NCI-H1417 treated with DMSO at 0.1 percent for 48 hours (cell line): ENCODE measurements at places on chromosomes 7 and 10.

DNA sequence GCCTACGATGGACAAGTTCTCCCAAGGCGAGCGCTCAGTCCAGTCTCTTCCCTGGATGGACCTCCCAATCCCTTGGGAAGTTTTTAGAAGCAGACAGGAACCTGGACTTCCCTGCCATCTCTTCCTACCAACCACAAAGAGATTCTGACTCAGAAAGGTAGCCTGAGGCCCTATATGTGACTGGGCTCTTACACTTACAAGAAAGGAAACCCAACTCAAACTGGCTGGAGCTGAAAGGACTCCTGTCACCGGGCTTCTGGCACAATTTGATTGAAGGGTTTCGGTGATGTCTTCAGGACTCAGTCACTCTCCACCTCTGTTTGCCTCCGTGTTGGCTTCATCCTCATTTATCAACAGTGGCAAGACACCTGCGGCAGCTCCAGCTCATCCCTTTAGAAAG is 3.7 kb upstream of the COL13A1 start:
- no peak for DNase-seq

DNA sequence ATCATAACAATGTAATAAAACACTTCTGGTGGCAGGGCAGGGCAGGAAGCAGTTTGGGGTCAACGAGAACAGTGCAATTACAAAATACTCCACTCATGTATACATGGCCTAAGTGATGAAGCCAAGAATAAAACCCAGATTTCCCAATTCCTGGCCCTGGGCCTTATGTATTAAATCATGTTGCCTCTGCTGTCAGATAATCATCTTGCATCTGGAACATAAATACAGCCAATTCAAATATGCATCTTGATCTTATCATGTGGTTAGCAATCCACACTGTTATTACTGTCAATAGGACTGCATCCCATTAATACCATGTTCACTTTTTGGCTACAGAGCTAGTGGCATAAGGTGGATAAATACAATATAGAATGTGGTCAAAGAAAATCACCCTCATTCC is 186.5 kb upstream of the SLC25A13 start:
- DNase-seq = no peak

DNA sequence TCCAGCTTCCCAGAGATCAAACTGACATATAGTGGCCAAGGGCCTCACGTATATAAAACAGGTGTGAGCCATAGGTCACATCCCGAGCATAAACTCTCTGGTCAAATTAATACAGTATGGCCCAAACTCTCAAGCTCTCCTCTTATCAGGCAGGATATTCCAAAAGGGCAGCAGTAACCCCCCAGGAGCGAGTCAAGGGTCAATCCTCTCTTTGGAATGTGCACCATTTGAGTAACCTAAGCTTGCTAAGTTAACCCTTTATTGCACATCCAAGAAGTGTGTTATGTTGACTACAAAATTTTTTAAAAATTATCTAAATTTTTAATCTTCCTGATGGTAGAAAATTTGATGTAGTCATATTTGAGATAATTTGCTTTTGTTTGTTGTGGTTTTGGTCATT is 4.5 kb upstream of the TRIM24 start:
- DNase-seq = no peak

DNA sequence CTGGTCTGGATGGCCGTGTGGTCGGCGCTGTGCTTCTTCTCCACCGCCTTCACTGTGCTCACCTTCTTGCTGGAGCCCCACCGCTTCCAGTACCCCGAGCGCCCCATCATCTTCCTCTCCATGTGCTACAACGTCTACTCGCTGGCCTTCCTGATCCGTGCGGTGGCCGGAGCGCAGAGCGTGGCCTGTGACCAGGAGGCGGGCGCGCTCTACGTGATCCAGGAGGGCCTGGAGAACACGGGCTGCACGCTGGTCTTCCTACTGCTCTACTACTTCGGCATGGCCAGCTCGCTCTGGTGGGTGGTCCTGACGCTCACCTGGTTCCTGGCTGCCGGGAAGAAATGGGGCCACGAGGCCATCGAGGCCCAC is 1.1 kb downstream of the FZD9 start:
- DNase-seq = no peak

- no peak for DNase-seq
These were observed 2.3 kb upstream of the SMIM30 start for GRCh38 chr7:113120647-113121046.

GRCh38 chr10:101839416-101840063 is 4.1 kb downstream of the KCNIP2 start:
- DNase-seq = no peak

DNA sequence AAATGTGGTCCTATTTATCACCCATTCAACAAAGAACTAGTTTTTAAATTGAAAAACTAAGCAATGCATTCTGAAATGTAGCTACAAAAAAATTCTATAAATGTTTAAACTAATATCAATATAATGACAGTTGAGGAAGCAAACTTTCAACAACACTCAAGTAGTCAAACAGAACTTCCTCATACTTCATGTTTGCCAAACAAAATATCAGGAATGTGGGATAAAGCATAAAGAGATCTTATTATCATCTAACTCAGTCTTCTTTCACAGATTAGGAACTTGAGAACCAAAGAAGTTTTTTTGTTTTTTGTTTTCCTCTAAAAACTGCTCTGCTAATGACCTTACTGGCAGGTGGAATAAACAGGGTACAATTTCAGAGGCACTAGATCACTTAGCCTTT is 116.2 kb downstream of the JAZF1 start:
- DNase-seq = no peak

GRCh38 chr10:123270806-123271205 is 116.6 kb downstream of the BUB3 start:
- no peak for DNase-seq

- DNase-seq = no peak
These were observed 92.8 kb upstream of the TMEM168 start for GRCh38 chr7:112882991-112883390.

GRCh38 chr10:80197972-80198916 is 7.1 kb downstream of the ANXA11 start:
- DNase-seq = no peak

GRCh38 chr7:145511004-145511403 is 605.6 kb upstream of the CNTNAP2 start:
- DNase-seq = no peak

DNA sequence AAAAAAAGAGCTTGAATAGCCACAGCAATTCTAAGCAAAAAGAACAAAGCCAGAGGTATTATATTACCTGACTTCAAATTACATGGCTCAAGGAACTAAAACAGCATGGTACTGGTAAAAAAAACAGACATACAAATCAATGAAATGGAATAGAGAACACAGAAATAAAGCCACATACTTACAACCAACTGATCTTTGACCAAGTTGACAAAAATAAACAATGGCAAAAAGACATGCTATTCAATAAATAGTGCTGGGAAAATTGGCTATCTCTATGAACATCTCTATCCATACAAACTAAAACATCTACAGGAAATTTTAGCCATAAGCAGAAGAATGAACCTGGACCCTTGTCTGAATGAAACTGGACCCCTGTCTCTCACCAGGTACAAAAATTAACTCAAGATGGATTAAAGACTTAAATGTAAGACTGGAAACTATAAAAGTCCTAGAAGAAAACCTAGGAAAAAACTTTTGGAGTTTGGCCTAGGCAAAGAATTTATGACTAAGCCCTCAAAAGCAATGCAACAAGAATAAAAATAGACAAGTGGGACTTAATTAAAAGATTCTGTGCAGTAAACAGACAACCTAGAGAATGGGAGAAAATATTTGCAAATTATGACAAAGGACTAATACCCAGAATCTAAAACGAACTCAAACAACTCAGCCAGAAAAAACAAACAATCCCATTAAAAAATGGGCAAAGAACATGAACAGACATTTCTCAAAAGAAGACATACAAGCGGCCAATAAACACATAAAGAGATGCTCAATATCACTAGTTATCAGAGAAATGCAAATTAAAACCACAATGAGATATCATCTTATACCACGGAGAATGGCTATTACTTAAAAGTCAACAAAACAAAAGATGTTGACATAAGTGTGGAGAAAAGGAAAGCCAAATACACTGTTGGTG is 72.8 kb upstream of the DDC start:
- no peak for DNase-seq

- DNase-seq = no peak
These were observed 144.2 kb upstream of the ZNF804B start for GRCh38 chr7:88615336-88615735.

DNA sequence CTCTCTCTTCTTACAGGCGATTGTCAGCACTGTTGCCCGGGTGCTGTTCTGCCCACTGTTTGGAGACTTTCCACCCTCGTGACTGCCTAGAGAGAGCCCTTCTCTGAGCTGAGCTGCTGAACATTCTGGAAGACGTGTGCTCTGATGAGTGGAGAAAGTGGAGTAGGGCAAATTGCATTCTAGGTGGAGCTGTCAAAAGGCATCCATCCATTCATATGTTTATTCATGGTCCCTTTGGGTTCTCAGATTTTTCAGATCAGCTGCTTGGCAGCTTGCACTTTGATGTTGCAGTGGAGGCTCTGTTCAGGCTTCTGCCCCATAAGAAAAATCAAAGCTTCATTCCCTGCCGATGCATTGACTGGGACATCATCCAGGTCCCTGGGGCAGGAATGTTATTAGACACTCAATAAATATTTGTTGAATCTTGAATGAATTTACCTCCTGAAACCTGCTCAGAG is 120.7 kb upstream of the EEPD1 start:
- no peak for DNase-seq

GRCh38 chr7:32536585-32536984 is 41.3 kb downstream of the AVL9 start:
- no peak for DNase-seq

DNA sequence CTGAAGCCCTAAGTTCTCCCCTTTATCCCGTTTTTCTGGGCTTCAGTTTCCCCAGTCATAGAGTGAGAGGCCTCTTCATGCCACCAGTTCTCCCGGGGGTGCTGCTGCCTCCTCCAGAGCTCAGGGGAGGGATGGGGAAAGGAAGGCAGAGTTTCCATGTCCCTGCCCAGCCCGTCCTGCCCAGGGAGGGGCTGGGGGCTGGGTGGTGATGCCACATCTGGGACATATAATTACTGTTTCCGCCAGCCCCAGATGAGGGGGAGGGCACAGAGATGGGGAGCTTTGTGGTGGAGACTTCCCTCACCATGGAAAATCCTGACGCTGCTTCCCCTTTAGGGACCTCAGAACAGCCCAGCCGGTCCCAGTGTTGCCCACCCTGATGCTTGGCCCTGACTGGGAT is 4.1 kb downstream of the AQP1 start:
- no peak for DNase-seq

GRCh38 chr7:121271916-121272315 is 56.9 kb upstream of the WNT16 start:
- no peak for DNase-seq

- no peak for DNase-seq
These were observed 6.6 kb downstream of the DMBT1 start for GRCh38 chr10:122567056-122567660.
